ENCODE measurements at places on chromosomes 1 and 21. TPM values are rescaled to one million over a fixed set of nuclear protein-coding genes. Genes with fewer than 3 reads are reported as not detected.
A peak's percentile ranks its signal among the peaks of the same experiment; 100 is the strongest.

GRCh38 chr1:207922554-207922953 is 11.6 kb upstream of the CD34 start:
- no peak for DNase-seq

GRCh38 chr1:230337266-230337665 is 88.9 kb downstream of the PGBD5 start:
- no peak for DNase-seq

DNA sequence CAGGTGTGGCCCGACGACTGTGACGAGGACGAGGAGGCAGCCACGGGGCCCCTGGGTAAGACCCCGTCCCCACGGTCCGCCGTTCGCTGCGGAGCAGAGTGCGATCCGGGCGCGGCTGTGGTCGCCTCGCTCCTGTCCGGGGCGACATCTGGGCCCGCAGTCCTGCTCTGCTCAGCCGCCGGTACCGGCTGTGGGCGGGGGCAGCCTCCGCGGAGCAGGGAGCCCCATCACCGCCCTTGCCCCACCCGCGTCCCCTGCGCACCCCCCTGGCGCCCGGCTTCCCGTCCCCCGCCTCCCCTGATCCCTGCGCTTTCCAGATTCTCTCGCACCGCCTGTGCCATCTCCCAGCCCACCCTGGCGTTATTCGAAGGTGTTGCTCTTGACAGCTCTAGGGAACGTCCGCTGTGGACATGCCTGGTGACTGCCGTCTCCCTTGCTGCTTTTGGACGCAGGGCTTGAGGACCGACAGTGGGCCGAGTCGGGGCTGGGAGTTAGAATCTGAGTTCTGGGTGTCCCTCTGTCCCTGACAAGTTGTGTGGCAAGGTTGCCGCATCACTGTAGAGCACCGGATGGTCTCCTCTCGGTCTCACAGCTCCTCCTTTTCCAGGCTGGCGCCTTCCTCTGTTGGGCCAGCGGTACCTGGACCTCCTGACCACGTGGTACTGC is 596 bp downstream of the TOR3A start:
- peak; percentile 50 for DNase-seq

The RGS8 gene
- total RNA-seq: not detected

GRCh38 chr1:225688345-225688744 is 35.4 kb upstream of the ENAH start:
- DNase-seq: no peak

The TNNI3K gene
- total RNA-seq: not detected

DNA sequence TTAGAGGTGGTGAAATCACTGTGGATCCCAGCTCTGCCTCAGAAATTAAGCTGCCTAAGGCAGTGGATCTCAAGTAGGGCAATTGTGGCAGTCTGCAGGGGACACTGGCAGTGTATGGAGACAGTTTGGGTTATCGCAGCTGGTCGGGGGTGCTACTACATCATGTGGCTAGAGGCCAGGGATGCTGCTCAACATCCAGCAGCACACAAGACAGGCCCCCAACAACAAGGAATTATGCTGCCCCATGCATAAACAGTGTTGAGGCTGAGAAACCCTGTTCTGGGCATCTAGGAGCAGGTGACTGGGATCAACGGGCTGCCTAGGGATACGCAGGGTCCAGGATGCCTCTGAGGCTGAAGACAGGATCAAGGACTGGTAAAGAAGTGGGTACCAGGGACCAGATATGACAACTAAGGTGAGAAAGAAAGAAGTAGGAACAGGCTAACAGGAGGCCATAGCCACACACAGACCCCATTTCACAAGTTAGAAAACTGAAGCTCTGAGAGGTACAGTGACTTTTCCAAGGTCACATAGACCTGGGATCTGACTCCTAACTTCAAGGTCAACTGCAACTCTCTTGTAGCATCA is 8.7 kb downstream of the BATF3 start:
- no peak for DNase-seq

GRCh38 chr1:224256640-224257039 is 73.3 kb downstream of the NVL start:
- no peak for DNase-seq

DNA sequence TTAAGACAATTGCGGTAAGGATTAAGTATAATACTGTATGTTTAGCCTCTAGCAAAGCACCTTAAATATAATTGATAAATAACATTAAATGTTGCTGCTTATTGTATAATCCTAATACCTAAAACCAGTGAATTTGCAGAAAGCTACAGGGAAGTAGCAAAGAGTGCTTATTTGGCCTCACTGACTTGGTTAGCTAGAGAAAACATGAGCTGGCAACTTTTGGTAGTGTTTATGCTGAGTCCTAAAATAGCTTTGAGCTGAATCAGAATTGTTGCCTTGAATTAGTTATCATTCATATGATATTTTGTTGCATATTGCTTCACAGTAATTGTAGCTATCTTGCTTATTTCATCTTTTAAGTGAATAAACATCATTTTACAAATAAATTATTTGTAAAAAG is 3.5 kb downstream of the TRIM67 start:
- DNase-seq: no peak

Measured in HT-29 (cell line).